Stimulated activated naive CD4-positive, alpha-beta T cell treated with Interleukin-2 at 50 U/mL for 16 hours (primary cell): ENCODE measurements at places on chromosomes 1 and 21.

DNA sequence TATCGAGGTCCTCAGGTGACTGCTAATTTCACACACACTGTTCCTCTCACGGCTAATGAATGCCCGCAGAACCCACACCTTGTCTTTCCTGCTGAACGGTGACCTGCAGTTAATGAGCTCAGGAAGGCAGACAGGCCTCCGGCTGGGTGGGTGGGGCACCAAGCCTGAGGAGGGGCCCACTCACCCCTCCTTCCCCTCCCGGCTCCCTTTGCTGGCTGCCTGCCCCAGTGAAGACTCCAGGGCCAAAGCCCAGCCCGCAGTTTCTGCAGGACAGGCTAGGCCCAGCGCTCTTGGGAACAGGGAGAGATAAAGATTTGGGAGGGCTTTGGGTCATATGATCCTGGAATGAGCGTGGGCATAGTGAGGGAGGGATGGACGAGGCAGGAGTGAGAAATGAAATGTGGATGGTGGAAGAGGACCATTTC is 26.4 kb downstream of the FOXO6 start:
- DNase-seq = no peak

GRCh38 chr1:245260110-245260882 is 105.5 kb downstream of the KIF26B start:
- no peak for DNase-seq

- DNase-seq = no peak
Measured at GRCh38 chr1:208393826-208394225, 149.6 kb upstream of the PLXNA2 start.

- DNase-seq = no peak
Measured at GRCh38 chr1:187999973-188000372, 1171.2 kb downstream of the PLA2G4A start.

DNA sequence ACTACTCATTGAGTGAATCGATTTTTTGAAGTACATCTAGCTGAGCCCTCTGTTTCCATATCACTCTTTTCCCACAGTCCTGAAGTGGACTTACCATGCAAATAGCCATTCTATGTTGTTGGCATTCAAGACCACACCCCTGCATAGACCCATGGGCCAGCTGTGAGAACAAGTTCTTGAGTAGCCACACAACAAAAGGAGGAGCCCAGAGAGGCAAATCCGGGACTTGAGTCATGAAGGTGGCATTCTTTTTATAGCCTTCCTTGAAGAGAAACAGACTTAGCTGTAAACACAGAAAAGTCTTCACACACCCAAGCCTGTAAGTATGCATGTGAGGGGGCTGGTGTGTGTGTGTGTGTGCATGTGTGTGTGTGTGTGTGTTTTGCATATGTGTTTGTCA is 13.8 kb upstream of the SPRR5 start:
- no peak for DNase-seq
